KBM-7 (cell line): ENCODE measurements at places on chromosomes 11 and 22.

- DNase-seq = no peak
These were observed 1494.3 kb downstream of the BRD1 start for GRCh38 chr22:48333323-48333763.

- DNase-seq = no peak
These were observed 12.1 kb downstream of the OR5W2 start for GRCh38 chr11:55902308-55902707.

DNA sequence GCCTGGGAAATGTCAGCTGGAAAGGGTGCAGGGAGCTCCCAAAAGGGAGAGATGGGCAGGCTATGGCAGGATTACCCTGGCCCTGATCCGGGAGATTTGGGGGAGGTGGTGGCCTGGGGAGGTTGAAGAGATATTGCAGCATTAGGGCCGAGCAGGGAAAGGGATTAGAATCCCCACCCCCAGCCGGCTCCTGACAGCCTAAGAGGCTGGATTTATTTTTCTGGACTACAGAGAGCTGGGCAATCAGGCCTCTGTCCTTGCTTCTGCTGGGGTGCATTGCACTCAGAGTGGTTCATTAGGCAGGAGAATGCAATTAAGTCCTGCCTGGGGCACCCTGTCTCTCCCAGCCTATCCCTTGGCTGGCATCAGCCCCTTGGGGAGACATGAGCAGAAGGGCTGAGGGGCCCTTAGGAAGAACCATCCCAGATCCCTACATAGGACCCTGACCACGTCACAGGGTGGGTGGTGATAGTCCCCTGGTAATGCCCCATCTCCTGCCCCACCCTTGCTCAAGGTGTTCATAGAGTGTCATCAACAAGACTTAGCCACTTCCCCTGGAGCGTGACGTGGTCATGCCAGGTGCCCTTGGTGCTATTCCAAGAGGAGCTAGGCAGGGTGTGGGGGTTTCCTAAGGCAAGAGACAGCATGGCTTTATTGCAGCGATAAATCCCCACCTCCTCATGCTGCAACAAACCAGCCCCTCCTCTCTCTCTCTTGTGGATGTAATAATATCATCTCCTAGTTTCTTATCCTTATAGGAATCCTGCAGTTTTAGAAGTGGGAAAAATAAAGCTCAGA is 38.4 kb upstream of the KLHL35 start:
- DNase-seq = no peak

- DNase-seq = peak; percentile 9
These were observed 16.8 kb downstream of the OR56B4 start for GRCh38 chr11:6124245-6124644.

- DNase-seq = no peak
These were observed 56.1 kb downstream of the KIAA1671 start for GRCh38 chr22:25008666-25009065.

- DNase-seq = no peak
These were observed 64.4 kb upstream of the HORMAD2 start for GRCh38 chr22:30015846-30016245.

DNA sequence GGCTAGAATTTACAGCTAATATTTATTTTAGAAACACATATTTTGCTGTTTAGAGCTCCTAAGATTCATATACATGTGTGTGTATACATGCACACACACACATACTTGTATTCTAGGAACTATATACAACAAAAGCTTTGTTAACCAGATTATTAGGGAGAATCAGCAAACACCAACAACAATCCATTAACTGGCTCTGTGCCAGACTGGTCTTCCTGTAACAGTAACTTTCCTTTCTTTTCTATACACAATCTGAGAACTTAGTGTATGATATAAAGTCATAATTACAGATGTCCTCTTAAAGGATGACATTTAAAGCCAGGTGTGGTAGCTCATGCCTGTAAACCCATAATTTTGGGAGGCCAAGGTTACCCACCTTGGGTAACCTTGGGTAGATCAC is 49.5 kb upstream of the CLNS1A start:
- no peak for DNase-seq

GRCh38 chr22:50271519-50271970 is 1.4 kb upstream of the MAPK11 start:
- peak; percentile 76 for DNase-seq

DNA sequence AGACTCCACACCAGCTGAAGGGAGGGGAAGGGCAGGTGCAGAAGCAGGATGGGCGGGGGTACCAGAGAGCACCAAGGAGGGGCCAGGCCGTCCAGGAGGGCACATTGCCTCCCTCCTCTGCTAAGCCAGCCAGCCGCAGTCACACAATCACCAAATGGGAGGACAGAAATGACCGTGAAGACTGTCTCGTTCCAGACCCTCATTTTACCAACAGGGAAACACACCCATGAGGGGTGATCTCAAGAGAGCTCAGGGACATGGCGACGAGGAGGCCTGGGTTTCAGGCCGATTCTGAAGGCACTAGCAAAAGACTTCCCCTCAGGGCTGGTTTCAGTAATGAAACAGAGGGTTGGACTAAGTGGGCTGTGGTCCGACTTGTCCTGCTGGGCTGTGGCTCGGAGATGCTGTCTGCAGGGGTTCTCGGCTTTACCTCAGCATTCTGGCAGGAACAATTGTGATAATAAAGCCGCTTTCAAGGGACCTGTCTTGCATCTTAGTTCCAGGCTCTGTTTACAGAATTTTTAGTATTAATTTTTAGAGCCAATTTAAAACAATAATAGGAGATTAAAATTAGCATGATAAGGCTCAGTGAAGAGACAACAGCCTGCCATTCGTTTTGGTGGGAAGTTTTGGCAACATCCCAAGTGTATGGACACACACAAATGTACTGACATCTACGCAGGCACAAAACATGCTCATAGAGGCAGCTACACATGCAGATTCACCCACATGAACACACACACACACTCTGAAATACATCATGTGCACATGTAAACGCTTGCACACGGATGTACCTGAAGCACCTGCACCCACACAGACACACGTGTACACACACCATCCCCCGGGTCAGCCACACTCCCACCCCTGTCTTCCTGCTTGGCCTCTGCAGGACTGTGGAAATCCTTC is 2.0 kb upstream of the B3GAT1 start:
- DNase-seq = no peak

DNA sequence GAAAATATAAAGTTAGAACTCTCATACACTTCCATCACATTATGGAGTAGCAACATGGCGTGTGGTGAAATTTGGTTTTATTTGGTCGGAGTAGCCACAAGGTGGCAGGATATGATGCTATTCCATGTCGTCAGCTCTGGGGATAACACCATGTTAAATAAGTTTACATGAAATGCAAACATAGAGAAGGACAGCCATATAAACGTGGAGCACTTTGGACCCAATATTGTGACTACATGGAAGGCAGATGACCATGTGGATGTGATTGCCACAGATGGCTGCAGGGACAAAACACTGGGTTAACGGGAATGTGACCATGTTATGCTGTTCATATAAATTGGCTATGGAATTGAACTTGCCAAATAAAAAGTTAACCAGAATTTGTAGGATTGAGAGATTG is 21.0 kb downstream of the OR5M11 start:
- peak; percentile 9 for DNase-seq

DNA sequence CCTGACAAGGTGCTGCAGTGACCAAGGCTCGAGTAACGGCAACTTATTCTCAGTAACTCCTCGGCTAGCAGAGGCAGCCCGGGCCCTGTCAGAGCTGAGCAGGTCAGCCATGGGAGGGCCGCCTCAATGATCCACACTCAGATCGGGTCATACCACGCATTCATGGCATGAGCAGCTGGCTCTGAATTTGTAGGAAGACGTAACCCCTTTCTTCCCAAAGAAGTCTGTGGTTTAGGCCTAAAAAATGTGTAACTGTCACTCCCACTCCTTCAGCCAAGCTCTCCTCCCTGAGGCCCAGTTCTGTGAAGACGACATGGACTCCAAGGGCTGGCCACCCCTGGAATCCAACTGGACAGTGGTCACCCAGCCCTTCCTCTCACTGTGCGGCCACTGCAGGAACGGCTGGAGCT is 30.0 kb downstream of the PPP2R1B start:
- DNase-seq = no peak

DNA sequence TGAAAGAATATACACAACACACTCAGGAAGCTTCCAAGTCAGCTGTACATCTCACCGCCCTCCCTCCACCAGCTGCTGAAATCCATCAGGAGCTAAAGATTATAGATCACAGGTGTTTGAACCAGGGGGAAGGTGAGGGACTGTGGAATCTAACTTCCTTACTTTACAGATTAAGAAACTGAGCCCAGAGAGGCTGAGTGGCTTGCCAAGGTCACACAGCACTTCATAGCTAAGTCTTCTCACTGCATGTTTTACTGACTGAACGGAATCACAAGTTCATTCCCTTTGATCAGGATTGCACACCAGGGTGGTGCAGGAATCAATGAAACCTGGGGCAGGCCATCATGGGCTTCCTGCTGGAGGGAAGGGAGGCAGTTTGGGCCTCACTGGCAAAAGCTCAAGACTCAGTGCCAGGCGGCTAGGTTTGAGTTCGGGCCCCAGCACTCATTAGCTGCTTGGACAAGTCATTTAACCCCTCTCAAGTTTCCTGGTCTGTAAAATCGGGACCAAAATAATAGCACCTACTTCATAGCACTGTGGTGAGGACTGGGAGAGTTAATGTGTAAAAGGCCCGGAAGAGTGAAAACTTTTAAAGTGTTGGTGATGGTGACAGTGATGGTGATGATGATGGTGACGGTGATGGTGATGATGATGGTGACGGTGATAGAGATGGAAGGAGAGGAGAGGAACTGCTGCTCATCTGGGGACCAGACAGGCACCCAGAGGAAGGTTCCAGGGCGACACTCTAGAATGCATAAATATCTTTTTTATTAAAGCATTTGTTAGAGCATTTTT is 8.2 kb downstream of the CD5 start:
- no peak for DNase-seq

GRCh38 chr11:93525601-93526345 is 17.4 kb downstream of the SMCO4 start:
- DNase-seq = no peak

DNA sequence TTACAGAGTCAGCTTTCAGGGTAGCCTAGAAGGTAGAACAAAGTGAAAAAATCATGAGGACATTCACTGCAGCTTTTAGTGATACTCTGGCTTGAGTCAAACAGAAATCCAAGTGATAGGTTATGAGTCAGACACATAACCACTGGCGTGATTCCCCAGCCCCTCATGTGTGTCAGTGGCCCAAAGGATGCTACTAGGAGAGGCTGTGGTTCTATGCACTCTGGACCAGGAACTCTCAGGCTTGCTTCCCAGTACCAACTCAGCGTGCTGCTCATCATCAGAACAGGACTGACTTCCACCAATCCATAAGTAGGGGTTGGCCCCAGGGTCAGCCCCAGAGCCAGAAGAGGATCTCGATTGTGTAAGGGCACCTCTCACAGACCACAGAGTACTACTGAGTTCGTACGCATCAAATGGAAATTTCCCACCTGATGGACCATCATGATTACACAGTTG is 116.8 kb downstream of the MED15 start:
- no peak for DNase-seq

- DNase-seq = no peak
These were observed 423 bp downstream of the PEX16 start for GRCh38 chr11:45917286-45917622.

GRCh38 chr22:30430933-30431332 is 5.4 kb downstream of the MTFP1 start:
- no peak for DNase-seq

DNA sequence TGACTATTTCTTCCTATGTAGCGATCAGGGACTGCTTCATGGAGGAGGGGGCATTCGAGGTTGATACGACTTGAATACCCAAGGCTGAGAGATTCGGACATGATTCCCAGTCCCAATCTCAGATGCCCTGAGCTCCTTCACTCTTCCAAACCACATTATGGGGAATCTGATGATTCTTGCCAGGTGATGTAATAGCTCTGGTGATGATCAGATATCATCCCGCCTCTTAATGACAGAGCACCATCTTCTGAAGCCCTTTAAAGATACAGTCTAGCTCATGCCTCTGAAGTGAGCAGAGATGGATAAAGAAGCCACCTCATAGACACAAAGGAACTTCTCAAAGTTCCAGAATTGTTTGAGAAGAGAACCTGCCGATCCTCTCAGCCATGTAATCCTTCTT is 8.9 kb upstream of the CLMP start:
- no peak for DNase-seq

- DNase-seq = no peak
These were observed 85.5 kb downstream of the APIP start for GRCh38 chr11:34830648-34831047.
